Left kidney (tissue), 8 donors: ENCODE measurements at places on chromosomes 4 and X.

DNA sequence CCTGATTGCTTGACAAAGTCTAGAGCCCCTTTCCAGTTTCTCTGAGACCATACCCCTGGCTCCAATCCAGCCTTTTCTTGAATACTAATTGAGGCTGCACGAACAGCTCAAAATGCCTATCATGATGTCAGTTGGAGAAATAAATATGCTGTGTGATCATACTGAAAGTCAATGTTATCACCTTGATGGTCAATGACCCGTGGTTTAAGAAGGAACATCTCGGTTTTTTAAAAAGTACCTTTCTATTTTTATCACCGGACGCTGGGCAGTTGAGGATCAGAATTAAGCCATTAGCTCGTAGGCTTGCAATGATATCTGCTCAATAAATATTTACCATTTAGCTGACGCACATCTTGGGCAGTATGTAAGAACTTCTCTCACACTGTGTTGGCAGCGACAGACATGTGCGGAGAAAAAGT is 852 bp upstream of the WDR44 start:
- DNase-seq: no peak

DNA sequence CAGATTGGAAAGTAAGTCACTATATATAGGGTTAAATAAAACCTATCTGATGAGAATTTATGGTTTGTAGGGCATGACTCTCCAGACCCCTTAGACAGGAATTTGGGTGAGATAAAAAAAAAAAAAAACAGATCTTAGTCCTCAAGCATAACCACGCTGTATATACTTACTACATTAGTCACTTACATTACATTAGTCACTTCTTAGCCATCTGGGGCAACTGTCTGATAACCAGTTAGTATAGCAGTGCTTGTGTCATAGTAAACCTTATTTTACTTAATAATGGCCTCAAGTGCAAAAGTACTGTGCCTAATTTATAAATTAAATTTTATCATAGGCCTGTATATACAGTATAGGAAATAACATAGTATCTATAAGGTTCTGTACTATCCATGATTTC is 60.2 kb upstream of the RPS6KA6 start:
- DNase-seq: no peak

- DNase-seq: no peak
Observed at GRCh38 chr4:107130157-107130556, 94.0 kb upstream of the DKK2 start.

DNA sequence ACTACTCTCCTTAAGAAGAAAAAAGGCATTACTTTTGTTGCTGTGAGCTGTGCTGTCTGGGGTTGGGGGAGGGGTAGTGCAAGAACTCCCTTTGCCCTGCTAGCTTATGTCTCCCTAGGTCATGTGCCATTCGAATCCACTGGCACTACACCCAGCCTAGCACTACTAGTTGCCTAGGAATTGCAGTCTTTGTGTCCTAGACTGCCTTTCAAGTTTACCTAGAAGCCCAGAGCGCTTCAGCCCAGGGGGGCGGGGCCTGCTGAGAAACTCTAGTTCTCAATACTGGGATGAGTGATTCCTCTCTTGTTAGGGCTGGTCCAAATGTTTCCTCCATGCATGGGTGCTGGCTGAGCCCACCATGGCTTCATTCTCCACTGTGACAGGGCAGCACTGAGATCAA is 1011.5 kb downstream of the PCDH19 start:
- DNase-seq: no peak

GRCh38 chrX:41275661-41276609 is 58.0 kb upstream of the DDX3X start:
- peak; percentile 65 for DNase-seq

- no peak for DNase-seq
Observed at GRCh38 chrX:9887659-9888297, 79.4 kb upstream of the CLDN34 start.
